ENCODE measurements at places on chromosomes 5 and 9.

DNA sequence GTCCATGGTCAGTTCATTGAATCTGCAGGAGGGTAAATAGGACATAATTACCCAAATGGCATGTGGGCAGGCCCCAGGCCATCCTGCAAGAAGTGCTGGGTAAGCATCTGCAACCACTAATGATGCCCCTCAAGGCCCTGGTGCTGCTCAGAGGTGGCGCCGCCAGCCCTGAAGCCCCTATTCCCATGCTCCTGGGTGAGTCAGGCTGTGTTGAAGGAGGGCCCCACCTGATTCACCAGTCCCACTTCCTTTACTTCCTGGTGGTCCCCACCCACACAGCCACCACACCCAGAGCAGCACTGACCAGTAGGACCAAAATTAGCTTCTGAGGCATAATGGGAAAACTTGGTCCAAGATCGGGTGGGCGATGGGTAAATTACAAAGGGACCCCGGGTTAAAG is 120.4 kb upstream of the SPRY4 start:
- DNase-seq = no peak

DNA sequence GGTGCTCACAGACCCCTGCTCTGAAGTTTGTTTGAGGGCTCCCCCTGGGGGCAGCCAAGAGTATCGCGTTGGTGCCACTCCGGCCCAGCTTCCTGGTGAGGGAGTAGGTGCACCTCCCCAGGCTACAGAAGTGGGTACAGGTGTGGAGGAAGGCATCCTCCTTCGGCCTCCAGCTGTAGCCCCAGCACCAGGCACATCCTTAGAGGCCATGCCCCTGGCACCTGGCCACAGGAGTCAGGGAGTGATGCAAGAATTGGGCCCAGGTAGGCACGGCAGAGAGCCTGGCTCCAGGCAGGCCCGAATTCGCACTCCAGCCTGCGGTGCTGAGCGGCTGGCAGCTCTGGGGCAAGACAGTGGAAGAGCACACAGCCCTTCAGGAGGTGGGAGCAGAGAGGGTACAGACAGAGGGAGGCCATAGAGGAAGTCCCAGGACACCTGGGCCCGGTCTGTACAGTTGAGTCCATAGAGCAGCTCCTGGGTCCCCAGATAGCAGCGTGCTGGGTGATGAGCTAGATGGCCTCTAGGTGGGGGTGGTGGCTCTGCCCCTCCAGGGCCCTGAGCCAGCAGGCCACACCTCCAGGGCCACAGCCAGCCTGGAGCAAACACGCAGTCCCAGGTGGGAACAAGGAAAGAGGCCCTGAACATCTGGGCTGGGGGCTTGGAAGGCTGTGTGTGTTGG is 2.4 kb downstream of the SAPCD2 start:
- DNase-seq = peak; percentile 93

- no peak for DNase-seq
These were observed 30.9 kb upstream of the CDK20 start for GRCh38 chr9:88005240-88005639.

DNA sequence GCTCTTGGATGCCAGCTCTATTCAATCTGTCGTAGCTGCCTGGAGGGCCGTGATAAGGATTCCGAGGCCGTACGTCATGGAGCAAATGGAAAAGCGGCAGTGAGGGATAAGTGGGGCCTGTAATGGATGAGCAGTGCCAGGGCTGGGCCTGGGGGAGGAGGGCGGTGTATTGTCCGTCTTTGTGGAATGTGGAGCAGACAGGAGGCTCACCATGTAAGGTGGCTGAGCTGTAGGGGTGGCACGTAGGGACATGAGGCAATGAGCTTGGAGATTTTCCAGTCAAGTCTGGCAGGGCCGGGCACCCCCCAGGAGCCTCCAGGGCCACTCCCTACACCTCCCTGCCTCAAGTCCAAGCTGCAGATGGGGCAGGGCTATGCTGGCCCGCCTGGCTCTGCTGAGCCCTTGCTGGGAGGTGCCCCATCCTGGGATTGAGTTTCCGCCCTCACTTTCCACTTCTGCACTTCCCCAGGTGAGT is 29.2 kb downstream of the NCS1 start:
- DNase-seq = no peak

GRCh38 chr5:109656829-109657228 is 32.9 kb upstream of the MAN2A1 start:
- peak; percentile 37 for DNase-seq

GRCh38 chr5:168851902-168852321 is 272.7 kb upstream of the PANK3 start:
- DNase-seq = peak; percentile 33

All from GM12865 (cell line).